CD4-positive, alpha-beta memory T cell (primary cell): ENCODE measurements at places on chromosomes 1 and 21.

DNA sequence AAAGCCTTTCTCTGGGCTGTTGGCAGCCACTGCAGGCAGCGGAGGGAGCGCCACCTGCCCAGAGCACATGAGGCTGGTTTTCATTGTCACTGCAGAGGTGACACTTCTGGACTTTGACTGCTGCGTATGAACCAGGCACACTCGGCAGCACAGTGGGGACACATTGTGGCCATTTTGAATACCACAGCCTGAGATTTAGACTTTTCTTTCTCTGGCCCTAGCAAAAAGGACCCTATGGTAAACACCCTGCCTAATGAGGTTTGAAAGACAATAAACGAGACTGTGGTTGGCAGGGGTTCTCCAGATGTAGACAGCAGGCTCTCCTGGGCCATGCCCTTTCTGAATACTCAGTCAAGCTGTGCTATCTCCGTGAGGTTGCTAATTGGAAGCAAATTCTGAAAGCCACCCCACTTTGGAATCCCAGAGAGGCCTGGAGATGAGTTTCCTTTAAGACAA lies 12.0 kb upstream of the KCNE2 start:
- peak; percentile 2 for DNase-seq

DNA sequence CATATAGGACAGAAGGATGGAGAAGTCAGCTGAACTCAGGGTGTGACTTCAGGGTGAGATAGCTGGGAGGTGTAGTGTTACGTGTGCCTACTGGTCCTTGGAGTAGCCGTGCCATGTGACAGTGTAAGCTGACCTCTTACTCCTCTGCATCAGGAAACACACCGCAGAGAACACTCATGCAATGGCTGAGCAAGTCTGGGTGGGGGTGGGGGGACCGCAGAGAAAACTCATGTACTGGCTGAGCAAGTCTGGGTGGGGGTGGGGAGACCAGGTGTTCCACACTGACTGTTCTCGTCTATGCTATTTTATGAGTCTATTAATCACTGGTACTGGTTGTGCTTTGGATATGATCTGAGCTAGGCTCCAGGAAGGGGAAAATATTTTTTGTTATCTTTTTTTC lies 233.1 kb downstream of the PAPPA2 start:
- DNase-seq = no peak

GRCh38 chr1:59716832-59717231 lies 97.9 kb upstream of the HOOK1 start:
- no peak for DNase-seq

- no peak for DNase-seq
These were observed 559.6 kb upstream of the DAB1 start for GRCh38 chr1:57983441-57983840.

DNA sequence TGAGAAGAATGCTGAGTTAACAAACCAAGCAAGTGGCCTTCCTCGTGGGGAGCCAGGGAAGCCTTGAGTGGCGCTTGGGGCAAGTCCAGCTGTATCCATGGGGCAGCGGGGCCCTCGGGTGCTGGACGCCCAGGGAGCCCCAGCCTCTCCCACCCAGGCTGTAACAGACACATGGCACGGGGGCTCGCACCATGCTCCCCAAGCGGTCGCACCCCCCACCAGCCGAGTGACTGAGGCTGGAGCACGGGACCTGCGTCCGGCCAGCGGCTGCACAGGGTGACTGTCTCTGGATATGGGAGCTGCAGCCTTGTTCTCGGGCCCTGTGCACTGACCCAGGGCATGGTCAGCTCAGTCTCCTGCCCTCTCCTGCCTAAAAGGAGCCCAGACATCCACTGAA lies 53.9 kb upstream of the ACTRT2 start:
- no peak for DNase-seq

GRCh38 chr1:53196017-53196484 lies 573 bp upstream of the CPT2 start:
- no peak for DNase-seq

- no peak for DNase-seq
These were observed 78.8 kb upstream of the ABCD3 start for GRCh38 chr1:94339206-94339927.

DNA sequence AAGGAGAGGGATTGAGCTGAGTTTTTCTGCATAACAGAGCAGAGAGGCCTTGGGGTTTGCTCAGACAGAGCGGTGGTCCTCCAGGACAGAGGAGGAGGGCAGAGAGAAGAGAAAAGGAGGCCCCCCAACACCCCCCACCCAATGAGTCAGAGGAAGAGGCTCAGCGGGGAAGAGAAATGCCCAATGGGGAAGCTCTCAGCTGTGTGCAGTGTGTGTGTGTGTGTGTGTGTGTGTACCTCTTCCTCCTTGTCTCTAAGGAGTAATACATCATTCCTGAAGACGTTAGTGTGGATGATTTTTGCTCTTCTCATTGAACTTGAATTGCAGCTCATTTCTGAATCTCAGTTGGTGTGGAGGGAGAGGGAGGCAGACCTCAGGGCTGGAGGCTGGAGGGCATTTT lies 8.7 kb downstream of the TMPRSS3 start:
- no peak for DNase-seq

DNA sequence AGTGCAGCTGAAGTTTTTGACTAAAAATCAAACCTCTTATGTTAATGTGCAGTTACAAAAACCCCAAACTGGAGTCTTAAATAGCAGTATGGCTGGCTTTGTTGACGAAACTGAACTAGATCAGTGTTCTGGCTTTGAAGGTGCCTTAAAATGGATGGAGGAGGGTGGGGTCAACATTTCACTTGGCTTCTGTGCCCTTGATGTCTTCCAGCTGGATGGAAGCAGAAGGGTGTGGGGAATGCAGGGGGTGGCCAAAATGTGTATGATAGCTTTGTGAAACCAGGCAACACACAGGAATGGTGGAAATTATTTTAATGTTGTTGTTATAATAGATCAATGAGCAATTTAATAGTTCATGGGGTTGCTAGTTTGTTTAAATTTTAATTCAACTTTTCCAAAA lies 96.8 kb upstream of the C1orf105 start:
- DNase-seq = no peak

DNA sequence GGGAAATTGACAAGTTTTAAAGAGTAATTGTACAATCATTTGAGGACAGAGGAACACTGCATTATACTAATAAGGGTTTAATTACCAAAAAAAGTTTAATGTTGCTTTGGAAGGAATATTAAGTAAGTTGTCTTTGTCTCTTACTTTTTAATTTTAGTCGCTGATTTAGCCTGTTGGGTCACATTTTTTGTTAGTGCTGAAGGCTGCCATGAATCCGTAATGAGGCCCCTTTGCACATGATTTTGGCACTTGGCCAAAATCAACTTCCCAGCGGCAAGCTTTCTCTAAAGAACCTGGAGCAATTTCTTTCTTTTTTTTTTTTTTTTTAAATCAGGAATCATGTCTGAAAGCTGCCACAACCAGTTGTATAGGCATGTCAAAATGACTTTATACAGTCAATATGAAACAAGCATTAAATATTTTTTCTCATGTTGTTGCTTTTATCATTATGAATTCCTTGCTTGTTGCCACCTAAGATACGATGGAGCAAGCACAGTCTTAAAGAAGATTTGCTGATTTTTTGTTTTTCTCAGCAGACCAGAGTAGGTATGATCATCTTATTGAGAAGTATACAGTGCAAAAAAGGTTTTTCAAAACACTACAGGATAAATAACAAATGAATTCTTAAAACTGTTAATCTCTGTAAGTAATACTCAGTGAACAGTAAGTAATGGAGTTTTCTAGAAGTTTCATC lies 690.4 kb downstream of the USP25 start:
- no peak for DNase-seq
